ENCODE measurements at places on chromosomes 13 and 19.

DNA sequence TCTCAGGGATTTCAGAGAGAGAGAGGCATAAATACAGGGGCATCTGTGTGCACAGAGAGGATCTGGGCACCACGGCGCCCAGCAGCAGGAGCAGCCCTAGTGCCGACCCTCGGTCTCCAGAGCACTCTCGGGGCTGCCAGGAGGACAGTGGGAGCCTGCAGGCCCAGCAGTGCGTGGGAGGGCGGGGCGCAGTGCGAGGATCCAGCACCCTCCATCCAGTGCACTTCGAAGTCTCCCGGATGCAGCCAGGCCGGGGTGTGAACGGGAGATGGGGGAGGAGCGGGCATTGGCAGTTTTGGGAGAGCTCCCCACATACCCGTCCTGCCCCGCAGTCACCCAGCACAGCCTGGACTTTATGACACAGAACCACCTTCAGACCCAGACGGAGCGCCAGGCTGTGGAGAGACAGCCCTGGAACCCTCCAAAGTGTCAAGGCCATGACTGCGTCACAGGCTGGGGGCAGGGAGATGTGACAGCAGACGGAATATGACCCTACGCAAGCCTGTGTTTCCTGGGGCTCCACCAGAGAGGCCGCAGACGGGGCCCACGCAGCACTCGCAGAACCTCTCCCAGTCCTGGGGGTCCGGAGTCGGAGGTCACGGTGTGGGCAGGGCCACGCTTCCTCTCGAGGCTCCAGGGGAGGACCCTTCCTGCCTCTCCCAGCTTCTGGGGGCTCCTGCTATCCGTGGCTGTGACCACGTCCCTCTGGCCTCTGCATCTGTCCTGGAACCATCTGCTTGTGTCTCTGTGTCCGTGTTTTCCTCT is 14.7 kb upstream of the TEKTIP1 start:
- no peak for DNase-seq

DNA sequence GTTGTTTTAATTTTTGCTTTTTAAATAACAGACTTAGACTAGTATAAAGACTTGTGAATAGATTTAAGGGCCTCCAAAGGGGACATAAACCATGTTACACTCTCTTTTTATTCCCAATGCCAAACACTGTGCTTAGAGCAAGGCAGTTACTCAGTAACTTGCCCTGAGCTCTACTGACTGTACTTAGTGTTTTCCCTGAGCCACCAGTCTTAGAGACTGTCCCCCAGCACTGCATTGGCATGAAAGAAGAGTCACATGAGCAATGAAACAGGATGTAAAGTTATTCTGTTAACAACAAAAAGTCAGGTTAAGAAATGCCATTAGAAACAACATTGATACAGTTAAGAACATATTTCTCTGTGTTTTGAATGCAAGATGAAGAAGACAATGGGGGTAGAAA is 187.9 kb downstream of the TBC1D4 start:
- no peak for DNase-seq

DNA sequence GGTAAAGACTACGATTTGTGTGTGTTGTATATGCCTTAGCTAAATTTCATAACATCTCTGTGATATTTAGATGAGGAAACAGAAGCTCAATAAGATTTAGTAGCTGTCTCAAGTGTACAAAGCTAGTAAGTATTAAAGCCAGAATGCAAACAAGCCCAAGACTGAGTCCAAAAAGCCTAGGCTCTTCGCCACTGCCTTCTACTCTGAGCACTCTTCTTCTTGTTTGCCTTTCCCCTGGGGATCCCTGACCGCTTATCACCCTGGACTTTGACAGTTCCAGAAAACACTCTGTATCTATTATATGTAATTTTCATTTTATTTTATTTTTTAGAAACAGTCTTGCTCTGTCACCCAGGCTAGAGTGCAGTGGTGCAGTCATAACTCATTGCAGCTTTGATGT is 5.8 kb downstream of the TM9SF2 start:
- no peak for DNase-seq

DNA sequence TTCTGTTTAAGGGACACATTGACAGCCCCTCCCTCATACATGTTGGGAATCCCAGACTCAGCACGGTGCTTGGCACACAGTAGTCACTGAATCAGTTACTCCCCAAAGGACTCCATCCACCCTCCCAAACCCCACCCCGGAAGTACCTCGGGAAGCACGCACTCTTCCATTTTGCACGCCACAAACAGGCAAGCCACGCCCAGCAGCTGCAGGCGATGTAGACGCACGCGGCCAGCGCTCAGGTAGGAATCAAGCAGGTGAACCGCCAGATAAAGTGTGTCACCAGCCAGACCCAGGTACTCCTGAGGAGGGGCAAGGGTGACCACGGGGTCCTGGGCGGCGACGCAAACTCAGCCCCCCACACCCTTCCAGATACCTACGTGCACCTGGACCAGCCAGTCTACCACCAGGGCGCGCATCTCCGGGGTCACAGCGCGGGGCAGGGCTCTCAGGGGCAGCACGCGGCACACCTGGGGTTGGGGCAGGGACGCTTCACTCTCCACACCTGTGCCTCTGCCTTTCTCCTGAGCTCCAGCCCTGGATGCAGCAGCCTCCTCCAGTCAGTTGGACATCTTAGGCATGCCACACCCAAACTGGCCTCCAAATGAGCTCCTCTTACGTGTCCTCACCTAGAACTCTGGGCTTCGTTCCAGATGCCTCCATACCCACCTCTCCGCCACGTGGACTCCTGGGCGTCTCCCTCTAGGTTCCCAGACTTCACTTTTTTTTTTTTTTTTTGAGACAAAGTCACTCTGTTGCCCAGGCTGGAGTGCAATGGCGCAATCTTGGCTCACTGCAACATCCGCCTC is 1.9 kb downstream of the CCNP start:
- no peak for DNase-seq

DNA sequence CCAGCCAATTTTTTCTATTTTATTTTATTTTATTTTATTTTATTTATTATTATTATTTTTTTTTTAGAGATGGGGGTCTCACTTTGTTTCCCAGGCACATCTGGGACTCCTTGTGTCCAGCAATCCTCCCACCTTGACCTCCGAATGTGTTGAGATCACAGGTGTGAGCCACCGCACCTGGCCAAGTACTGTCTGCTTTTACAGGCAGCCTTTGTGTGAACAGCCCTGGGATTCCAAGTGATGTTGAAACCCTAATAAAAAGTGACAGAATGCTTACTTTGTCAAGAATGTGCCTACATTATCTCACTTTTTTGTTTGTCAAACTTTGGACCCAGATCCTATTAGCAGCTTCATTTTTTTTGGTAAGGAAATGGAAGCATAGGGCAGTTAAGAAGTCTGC is 220.1 kb upstream of the EDNRB start:
- no peak for DNase-seq

DNA sequence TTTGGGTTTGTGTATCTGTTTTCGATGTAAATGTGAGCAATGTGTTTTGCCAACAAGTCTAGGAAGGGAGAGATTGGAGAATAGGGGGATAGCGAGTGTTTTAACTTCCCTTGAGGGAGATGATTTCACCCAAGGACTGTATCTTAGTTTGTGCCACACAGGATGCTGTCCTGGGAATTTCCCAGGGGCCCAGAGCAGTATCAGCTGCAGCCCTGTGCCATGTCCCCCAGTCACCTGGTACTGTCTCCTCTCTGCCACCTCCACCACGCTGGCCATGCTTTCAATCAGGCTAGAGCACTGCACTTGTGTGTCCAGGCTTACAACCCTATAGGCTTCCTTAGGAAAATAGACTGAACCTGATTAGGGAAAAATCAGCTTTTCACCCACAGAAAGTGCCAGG is 40.1 kb upstream of the CLDN10 start:
- no peak for DNase-seq

DNA sequence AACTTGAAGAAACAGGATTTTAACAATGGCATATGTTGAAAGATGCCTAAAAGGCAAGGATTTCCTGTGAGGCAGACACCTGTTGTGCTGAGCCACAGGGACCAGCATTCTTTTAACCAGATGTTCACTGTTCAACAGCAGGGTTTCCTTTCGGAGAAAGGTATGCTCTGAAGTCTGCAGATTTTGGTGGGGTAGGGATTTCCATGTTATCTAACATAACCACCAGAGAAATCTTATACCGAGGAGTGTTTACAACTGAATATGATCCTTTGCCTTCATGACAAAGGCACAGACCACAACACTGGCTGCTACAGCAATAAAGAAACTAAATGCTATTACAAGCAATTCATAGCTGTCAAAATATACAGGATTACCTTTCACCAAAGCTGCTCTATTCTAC is 48.1 kb downstream of the MPHOSPH8 start:
- no peak for DNase-seq

DNA sequence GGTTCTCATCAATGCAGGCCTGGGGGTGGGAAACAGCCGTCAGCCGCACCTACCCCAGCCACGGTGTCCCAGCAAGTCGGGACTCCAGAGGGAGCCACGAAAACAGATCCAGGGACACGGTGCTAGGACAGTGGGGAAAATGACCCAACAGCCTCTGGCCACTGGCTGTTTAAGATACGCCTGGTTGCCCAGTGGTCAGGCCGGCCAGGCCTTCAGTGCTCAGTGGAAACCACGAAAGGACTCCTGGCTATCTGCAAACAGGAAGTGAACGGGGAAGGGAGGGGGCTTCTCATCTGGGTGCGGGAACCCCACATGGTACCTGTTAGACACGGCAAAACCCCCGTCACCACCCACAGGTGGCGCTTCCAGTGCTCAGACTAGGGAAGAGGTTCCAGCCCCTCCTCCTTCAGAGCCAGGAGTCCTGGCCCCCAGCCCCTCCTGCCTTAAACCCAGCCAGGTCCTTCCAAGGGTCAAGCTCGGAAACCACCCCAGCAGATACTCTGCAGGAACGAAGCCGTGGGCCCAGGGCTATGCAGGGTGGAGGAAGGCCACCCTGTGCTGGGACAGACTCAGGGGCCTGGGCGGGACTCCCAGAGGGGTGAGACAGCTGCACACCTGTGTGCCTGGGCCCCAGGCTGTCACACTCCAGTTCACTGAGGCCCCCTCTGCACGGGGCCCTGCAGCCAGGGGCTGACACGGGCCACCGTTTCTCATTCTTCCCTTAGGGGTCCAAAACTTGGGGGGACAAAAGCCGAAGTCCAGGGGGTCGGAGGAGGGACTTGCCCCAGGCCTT is 4.5 kb downstream of the PPP1R12C start:
- no peak for DNase-seq
